IMR-90 (cell line): ENCODE measurements at places on chromosomes 3 and 15. TPM values are rescaled to one million over a fixed set of nuclear protein-coding genes. Genes with fewer than 3 reads are reported as not detected.

DNA sequence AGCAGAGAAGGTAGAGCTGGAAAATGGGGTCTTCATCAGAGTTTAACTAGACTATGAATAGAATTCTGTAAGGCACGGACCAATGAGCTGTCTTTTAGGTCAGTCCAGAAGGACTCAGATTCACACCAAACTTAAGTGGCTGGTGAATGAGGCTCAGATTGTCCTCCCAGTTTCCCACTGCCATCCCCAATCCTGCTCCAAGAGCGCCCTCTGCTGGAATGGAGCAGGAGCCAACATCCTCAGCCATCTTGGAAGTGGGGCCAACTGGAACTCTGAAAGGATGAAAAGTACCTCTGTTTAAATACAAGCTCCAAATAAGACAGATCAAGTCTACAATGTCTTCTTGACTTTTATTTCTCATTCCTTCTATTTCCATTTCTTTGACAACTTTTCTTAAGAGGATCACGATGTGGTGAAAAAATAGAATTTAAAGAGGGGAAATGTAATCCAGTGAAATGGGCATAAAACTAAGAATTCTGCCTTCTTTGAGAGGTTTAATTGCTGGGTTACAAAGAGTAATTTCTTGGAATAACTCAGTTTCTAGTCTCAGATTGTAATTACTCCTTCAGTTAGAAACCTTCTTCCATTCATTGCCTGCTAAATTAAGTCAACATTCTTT, 217.1 kb upstream of the TPRG1 start:
- peak; percentile 88 for DNase-seq
- H3K36me3 ChIP-seq, result no peaks in the 10 kb centered on the region
- H3K27me3 ChIP-seq, result no peaks in the 10 kb centered on the region
- H3K4me3 ChIP-seq, result no peak overlapping the region
- peaks cover 10% of the 10 kb centered on the region for H3K4me1 ChIP-seq

DNA sequence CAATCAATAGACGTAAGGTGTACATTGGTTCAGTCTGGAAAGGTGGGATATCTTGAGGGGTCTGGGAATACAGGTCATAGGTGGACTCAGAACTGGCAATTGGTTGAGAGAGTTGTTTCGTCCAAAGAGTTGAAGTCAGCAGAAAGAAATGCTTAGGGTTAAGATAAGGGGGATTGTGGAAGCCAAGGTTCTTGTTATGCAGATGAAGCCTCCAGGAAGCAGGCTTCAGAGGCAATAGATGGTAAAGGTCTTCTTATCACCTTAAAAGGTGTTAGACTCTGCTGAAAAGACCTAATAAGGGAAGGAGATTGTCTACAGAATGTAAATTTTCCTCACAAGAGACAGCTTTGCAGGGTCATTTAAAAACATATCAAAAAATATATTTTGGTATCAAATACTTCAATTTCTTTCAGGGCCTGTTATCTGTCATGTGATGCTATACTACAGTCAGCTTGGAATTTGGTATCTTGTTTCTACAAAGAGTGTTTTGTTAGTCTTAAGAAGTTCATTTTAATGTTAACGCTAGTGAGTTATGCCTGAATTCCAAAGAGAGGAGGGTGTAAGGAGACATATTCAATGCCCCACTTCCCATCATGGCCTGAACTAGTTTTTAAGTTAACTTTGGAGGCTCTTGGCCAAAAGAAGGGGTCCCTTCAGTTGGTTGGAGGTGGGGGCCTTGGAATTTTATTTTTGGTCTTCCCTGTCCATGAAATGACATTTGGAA, 378.2 kb upstream of the ROBO2 start:
- no peaks in the 10 kb centered on the region for H3K36me3 ChIP-seq
- DNase-seq, result no peak
- no peaks in the 10 kb centered on the region for H3K4me1 ChIP-seq
- no peaks in the 10 kb centered on the region for H3K27me3 ChIP-seq
- no peak overlapping the region for H3K27ac ChIP-seq
- H3K4me3 ChIP-seq, result no peak overlapping the region

PATL2 gene
- total RNA-seq, result not detected in 2 replicates

LOXL1 gene
- total RNA-seq, result 146 and 148 TPM in 2 replicates

DNA sequence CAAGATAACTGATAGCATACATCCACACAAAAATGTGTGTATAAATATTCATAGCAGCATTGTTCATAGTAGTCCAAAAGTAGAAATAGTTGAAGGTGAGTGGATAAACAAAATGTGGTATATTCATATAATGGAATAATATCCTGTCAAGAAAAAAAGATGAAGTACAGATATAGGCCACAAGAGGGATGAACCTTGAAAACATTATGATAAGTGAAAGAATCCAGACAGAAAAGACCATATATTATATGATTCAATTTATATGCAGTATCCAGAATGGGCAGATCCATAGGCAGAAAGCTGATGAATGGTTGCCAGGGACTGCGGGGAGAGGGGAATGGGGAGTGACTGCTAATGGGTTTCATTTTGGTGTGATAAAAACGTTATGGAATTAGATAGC, 54.3 kb upstream of the TNIK start:
- H3K4me3 ChIP-seq, result no peak overlapping the region
- no peaks in the 10 kb centered on the region for H3K4me1 ChIP-seq
- no peaks in the 10 kb centered on the region for H3K36me3 ChIP-seq
- peaks cover 2% of the 10 kb centered on the region; the same call in 1 of the 2 replicates for H3K27me3 ChIP-seq
- no peak for DNase-seq

INKA1 gene
- 2.3 and 2.8 TPM in 2 replicates for total RNA-seq

GRCh38 chr15:101062471-101063171, 143.5 kb downstream of the LRRK1 start:
- H3K36me3 ChIP-seq, result peaks cover 40% of the 10 kb centered on the region
- no peaks in the 10 kb centered on the region for H3K27me3 ChIP-seq
- DNase-seq, result no peak
- H3K4me3 ChIP-seq, result no peak overlapping the region
- peaks cover 4% of the 10 kb centered on the region; the same call in 1 of the 2 replicates for H3K4me1 ChIP-seq

GRCh38 chr3:171276923-171277322, 183.3 kb downstream of the TNIK start:
- H3K36me3 ChIP-seq, result no peaks in the 10 kb centered on the region
- DNase-seq, result no peak
- no peak overlapping the region for H3K27ac ChIP-seq
- peaks cover 3% of the 10 kb centered on the region; the same call in 1 of the 2 replicates for H3K4me1 ChIP-seq

CDCP1 gene
- total RNA-seq, result 2.5 TPM in 2 replicates

DNA sequence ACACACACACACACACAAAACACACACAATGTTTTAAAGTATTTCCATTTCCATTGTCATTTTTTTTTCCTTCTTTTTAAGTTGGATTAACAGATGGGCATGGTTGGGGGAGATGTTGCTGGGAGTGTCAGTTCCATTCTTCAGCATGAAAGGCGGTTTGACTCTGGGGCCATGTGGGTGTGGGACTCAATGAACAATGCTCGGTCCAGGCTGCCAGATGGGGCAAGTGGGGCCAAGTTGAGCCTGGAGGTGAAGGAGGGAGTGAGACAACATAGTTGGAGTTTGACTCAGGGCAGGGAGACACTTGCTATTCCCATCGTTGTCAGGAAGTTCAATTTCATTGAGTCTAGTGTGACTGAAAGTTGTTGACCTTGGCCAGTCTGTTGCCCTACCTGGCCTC, 125.3 kb downstream of the TLE3 start:
- H3K36me3 ChIP-seq, result no peaks in the 10 kb centered on the region
- H3K4me3 ChIP-seq, result no peak overlapping the region
- no peak for DNase-seq
- peaks cover 28% of the 10 kb centered on the region for H3K27me3 ChIP-seq
- no peaks in the 10 kb centered on the region for H3K4me1 ChIP-seq

DNA sequence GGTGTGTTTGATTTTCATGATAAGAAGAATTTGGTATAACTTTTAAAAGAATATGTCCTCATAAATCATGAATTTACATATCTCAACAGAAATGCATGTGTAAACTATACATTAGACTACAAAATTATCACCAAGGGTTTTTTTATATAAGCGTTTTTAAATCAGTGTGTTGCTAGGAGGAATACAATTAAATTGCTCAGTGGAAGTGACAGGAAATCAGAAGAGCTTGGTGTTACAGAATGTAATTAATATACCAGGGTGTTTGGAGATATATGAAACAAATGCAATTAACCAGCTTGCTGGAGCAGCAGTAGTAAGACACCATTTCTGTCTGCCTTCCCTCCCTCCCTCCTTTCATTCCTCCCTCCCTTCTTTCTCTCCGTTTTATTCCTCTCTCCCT, 2.4 kb downstream of the ROBO2 start:
- H3K4me1 ChIP-seq, result no peaks in the 10 kb centered on the region
- H3K4me3 ChIP-seq, result no peak overlapping the region
- DNase-seq, result no peak
- H3K27me3 ChIP-seq, result peaks cover 29% of the 10 kb centered on the region
- no peak overlapping the region for H3K27ac ChIP-seq

TCF12 gene
- total RNA-seq, result 123 and 160 TPM in 2 replicates

- no peaks in the 10 kb centered on the region for H3K4me1 ChIP-seq
- peak overlapping the region; percentile 89 for H3K27ac ChIP-seq
- peak; percentile 39 for DNase-seq
- H3K27me3 ChIP-seq, result no peaks in the 10 kb centered on the region
- peaks cover 15% of the 10 kb centered on the region for H3K36me3 ChIP-seq
These were observed 26.3 kb upstream of the MTHFS start for GRCh38 chr15:79923079-79923514.

- H3K36me3 ChIP-seq, result no peaks in the 10 kb centered on the region
- peaks cover 4% of the 10 kb centered on the region for H3K27me3 ChIP-seq
- no peak for DNase-seq
- no peak overlapping the region for H3K4me3 ChIP-seq
These were observed 1.4 kb downstream of the NR1I2 start for GRCh38 chr3:119783255-119783654.

CSPG4 gene
- total RNA-seq, result 12.4 and 14.7 TPM in 2 replicates

- no peak overlapping the region for H3K4me3 ChIP-seq
- no peak overlapping the region for H3K27ac ChIP-seq
- no peaks in the 10 kb centered on the region for H3K36me3 ChIP-seq
These were observed 20.2 kb downstream of the ADGRG7 start for GRCh38 chr3:100629421-100630127.

DNA sequence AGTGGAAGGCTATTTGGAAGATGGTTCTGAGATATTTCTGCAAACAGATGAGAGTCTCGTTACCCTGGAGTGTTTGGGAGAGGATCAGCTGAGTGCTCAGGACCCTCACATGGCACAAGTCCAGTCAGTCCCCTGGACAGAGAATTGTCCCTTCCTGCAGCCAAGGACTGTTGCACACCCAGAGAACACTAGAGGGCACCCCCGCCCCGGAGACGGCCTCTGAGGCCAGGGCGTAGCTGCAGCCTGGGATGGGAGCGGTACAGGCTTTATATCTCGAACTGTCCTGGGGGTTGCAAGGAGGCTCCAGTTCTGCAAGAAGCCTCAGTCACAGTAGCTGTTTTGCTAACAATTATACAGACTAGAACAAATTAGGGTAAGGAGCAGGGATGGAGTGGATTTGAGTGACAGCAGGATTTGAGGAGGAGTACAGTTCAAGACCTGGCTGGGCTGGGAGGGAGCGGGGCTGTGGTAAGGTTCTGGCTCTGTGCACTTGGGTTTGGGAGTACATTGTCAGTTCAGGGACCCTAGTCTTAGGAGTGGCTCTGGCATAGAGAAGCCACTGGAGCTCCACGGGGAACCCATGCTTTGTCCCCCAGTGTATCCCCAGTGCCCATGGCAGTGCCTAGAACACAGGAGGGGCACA, 67.6 kb upstream of the HACD2 start:
- peaks cover 78% of the 10 kb centered on the region for H3K36me3 ChIP-seq
- peak; percentile 61 for DNase-seq
- peak overlapping the region; percentile 90 for H3K27ac ChIP-seq
- H3K4me3 ChIP-seq, result no peak overlapping the region
- H3K4me1 ChIP-seq, result peaks cover 15% of the 10 kb centered on the region

DNA sequence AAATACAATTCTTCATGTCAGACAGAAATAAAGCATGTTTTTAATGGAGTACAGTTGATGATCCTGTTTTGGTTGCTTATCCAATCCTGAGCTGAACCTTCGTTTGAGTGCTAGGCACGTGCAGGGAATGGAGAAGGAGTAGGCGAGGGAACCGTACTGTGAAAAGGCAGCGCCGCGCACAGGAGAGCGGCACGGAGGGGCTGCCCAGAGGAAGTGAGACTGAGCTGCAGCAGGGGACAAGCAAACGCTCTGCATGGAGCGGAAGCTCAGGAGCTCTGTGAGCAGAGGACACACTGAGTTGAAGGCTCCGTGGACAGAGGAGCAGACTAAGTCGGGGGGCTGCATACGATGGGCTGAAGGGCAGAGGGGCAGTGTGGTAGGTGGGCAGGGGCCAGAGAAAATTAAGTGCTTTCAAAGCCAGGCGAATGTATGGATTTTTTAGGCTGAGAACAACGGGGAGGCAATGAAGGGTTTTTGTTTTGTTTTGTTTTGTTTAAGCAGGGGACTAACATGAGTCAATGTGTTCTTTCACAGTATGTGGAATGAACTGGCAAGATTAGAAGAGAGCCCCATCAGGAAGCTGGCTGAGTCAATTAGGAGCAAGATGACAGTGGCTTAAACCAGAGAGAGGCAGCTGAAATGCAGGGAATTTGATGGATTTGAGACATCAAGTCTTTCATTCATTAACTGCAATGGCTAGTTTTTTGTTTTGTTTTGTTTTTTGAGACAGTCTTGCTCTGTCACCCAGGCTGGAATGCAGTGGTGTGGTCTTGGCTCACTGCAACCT, 23.8 kb upstream of the TM2D3 start:
- H3K27ac ChIP-seq, result peak overlapping the region; percentile 88
- H3K27me3 ChIP-seq, result no peaks in the 10 kb centered on the region
- H3K4me1 ChIP-seq, result peaks cover 13% of the 10 kb centered on the region
- H3K4me3 ChIP-seq, result no peak overlapping the region
- DNase-seq, result peak; percentile 89

DNA sequence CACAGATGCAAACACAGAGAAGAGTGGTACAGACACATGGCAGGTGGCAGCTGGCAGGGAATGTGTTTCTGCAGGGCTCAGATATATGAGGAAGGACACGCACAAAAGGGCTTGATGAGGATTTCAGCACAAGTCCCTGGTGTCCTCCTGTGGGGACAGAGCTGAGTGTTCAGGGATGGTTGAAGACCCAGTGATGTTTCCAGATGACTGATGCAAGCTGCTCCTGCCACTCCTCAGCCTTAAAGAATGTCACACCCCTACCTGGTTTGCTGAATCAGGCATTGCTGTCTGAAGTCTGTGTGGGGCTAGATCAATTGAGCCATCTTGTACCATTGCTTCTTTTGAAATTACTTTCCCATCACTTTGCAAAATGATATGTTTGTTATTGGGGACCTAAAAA, 40.2 kb downstream of the TNFAIP8L3 start:
- no peak for DNase-seq
- no peaks in the 10 kb centered on the region for H3K4me1 ChIP-seq
- H3K27ac ChIP-seq, result no peak overlapping the region
- H3K27me3 ChIP-seq, result peaks cover 7% of the 10 kb centered on the region
- H3K36me3 ChIP-seq, result no peaks in the 10 kb centered on the region

FOXB1 gene
- not detected in 2 replicates for total RNA-seq

- no peaks in the 10 kb centered on the region for H3K27me3 ChIP-seq
- no peak for DNase-seq
- no peaks in the 10 kb centered on the region for H3K36me3 ChIP-seq
- H3K4me1 ChIP-seq, result no peaks in the 10 kb centered on the region
- H3K27ac ChIP-seq, result no peak overlapping the region
These were observed 622.2 kb downstream of the ZPLD1 start for GRCh38 chr3:103057003-103057402.
